ENCODE measurements at places on chromosomes 3 and 15. TPM values are rescaled to one million over a fixed set of nuclear protein-coding genes. Genes with fewer than 3 reads are reported as not detected.
A peak's percentile ranks its signal among the peaks of the same experiment; 100 is the strongest.

DNA sequence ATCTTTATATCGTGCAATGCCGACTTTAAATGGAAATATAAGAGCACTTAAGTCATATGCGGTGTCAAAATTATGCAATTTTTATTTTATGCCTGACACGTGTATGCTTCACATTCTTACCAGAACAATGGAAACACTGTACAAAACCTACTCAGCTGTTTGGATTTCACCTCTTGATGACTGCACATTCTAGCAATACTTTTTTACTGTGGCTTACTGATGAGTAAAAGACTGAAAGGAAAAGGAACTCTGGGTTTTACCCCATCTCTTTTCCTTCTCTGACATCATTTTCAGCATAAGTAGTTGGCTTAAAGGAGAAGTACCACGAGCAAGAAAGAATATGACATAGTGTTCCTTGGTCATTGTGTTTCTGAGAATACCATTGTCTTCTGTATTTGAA, 142.8 kb downstream of the POLR2M start:
- no peak for DNase-seq

GRCh38 chr15:63277038-63277892, at the start of gene APH1B:
TSS of gene APH1B (plus strand) at chr15:63277605. CDS start at chr15:63277624, 19 bp downstream.
- peak; percentile 89 for DNase-seq

DNA sequence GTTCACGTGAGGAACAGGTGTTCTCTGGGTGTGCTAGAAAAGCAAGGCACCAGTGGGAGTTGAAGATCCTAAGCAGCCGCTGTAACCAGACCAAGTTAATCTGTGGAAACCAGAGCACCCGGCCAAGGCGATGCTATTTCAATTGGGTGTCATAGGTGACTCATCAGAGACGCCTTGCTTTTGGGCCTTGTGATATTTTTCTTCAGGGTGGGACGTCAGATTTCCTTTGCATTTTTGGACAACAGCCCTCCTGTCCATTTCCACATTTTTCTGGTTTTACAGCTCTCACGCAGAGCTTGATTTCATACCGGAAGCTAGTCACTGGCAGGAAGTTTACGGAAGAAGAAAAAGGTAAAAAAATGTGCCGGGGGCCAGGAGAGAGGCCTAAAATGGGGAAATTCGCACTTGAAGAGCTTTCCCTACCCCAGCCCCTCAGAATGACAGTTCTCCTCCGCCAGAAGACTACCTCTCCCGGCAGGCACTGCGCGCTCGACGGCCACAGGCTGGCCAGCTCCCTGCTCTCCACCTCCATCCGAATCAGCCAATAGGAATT, 471 bp upstream of the KBTBD8 start:
- DNase-seq, result no peak

BTLA gene
- total RNA-seq, result not detected

KLHL40 gene
- 0.22 TPM for total RNA-seq

LRRC49 gene
- 86.6 TPM for total RNA-seq

DNA sequence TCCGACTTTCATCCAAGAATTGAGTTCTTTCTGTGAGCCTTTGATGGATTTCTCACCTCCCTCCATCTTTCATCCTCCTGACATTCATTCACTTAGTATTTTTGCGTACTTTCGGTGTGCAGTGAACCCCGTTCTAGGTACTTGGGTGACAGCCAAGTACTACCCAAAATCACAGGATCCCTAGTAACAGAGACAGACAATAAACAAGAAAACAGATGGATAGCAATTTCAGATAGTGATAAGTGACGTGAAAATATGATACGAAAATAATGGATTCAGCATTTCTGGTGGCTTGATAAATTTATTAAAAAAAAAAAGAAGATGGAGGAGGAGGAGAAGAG, 264 bp upstream of the CMTM6 start:
- DNase-seq, result no peak

DNA sequence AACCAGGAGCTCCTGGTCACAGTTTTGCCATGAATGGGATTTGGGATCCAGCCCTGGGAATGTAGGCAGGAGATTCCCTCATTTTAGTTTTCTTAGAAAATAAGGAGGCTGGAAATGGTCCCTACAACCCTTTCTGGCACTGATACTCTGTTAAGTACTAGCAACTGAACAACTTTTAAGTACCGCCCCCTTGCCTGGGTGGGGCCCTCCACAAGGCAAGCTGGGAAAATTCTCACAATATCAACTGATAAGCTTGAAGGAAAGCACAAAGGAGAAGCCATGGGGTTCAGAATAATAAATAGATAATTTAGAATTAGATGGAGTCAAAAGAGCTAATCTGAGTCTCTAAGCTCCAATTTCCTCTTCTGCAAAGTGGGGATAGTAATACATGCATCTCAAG, 4.2 kb upstream of the DGKG start:
- DNase-seq, result peak; percentile 18

FAM174B gene
- 17.1 TPM for total RNA-seq

DNA sequence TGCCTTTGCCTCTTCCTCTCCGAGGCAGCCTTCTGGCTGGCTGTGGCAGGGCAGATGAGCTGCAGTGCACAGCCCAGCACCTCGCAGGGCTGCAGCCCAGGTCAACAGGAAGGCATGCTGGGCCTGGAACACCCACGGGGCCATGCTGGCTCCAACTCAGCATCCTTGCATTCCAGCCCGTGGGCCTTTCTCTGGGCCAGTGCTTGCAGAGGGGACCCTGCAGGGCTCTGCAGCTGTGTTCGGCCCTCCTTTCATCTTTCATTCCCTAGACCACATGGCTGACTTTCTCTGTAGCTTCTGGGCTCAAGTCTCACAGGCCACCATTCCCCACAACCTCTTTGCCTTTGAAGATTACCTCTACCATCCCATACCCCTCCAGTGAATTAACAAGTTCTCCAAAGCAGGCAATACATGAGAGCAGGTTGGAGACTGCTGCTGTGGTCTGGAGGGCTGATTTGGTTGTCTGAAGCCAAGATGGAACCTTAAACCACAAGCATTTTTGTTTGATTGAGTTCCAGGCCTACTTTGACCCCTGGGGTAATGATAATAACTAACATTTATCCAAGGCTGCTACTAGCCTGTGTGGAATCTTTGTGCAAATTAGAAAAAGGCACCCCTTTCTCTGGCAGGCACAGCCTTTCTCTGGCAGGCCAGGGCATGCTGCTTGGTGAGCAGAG, 5.9 kb downstream of the FAM131A start:
- DNase-seq, result no peak

- no peak for DNase-seq
Observed at GRCh38 chr3:67620869-67621268, 33.5 kb downstream of the SUCLG2 start.

SEMA5B gene
- 5.3 TPM for total RNA-seq

SLC51A gene
- total RNA-seq, result not detected

- DNase-seq, result no peak
Observed at GRCh38 chr3:148962513-148962912, 28.8 kb upstream of the GYG1 start.

DNA sequence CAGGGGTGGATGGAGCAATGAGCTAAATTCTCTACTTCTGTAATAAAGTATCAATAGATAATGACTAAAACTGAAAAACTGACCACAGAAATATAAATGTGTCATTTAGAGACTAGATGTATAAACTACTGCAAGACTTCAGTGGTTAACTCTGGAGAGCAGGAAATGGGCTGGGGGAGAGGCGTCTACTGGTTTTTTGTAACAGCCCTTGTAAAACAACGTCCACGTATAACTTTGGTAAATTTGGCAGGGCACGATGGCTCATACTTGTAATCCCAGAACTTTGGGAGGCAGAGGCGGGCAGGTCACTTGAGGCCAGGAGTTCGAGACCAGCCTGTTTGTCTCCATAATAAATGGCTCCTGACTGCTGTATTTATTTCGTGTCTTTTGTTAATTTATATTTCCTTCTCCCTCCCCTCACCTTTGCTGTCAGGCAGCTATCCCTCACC, 12.5 kb downstream of the RAB27A start:
- DNase-seq, result no peak

GRCh38 chr3:185406121-185406620, 43.2 kb downstream of the MAP3K13 start:
- DNase-seq, result no peak

PPARG gene
- total RNA-seq, result 15.6 TPM

SRGAP3 gene
- total RNA-seq, result 10.3 TPM

GRCh38 chr3:170982733-170983132, 43.8 kb downstream of the SLC2A2 start:
- DNase-seq, result no peak

PLA2G4B gene
- total RNA-seq, result 3.8 TPM

DNA sequence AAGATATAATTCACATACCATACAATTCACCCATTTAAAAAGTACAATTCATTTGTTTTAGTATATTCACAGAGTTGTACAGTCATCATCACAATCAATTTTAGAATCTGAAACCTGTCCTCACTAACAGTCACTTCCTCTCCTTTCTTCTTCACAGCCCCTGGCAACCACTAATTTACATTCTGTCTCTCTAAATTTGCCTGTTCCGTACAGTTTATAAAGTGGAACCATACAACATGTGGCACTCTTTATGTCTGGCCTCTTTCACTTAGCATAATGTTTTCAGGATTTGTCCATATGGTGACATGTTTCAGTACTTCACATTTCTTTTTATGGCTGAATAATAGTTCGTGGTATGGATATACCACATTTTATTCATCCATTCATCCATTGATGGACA, 22.7 kb downstream of the ERICH6 start:
- DNase-seq, result no peak

GRCh38 chr15:61518191-61518950, 289.3 kb upstream of the RORA start:
- DNase-seq, result no peak

ASB14 gene
- total RNA-seq, result 23.3 TPM

- DNase-seq, result no peak
Observed at GRCh38 chr15:99361545-99362185, 110.4 kb downstream of the LRRC28 start.

- DNase-seq, result no peak
Observed at GRCh38 chr3:176208283-176208682, 989.0 kb downstream of the TBL1XR1 start.

DNA sequence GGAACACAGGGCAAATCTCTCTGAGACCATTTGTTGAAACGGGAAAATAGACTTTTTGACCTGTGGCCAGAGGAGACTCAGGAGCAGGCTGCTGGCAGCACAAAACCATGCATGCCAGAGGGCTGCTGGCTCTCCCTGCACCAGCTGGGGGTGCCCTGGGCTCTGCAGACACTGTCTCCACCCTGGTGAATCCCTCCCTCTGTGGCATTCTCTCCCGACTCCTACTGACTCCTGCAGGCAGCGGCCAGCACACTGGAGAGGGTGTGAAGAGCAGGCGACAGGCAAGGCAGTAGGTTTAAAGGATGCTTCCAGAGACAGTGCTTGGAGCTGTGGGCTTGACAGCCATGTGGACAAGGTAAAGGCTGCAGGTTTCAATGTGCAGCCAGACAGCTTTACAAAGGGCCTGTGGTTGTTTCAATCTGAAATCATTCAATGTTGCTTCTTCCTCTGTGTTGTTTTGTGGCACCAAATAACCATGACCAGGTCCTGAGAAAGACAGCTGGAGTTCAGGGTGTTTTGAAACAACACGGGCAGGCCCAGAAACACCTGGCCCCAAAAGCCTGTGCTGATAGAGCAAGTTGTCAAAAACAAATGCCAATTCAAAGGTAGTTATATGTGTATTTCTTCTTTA, 431.0 kb upstream of the ATP10A start:
- DNase-seq, result peak; percentile 44

GRCh38 chr3:189516039-189516438, 115.2 kb upstream of the TP63 start:
- no peak for DNase-seq

KATNBL1 gene
- 14.9 TPM for total RNA-seq

HCN4 gene
- 21.9 TPM for total RNA-seq

DNA sequence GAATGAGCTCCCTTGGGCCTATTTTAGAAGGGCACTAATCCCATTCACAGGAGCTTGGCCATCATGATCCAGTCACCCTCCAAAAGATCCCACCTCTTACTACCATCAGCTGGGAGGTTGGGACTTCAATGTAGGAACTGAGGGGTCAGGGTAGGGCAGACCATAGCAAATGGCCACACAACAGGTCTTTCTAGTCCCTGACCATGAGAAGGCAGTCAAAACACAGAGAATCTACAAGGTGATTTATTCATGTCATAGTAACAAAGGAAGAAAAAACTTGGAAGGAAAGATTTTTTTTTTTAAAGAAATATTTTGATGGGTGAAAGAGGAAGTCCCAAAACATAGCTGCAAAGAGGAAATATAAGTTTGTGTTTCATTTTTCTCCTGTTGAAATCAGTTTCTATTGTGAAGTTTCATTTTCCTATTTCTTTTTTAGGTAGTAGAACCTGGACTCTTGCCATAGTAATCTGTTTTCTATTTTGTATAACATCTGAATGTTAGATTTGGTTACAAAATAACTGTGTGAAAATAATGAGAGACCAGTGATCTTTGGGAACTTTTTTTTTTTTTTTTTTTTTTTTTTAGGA, 23.5 kb upstream of the TNFSF10 start:
- DNase-seq, result no peak

DNA sequence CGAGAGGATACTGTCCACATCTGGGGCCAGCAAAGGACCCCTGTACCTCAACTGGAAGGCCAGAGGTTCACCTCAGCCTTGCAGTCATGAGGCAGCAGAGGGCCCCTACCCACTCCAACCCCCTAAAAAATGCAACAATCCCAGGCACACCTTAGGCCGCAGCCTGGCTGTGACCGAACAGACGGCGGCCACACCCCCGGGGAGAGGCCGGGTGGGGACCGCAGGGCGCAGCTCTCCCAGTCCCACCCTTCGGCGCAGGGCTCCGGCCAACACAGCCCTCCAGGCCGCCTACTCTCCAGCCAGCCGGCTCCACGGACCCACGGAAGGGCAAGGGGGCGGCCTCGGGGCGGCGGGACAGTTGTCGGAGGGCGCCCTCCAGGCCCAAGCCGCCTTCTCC, 457 bp upstream of the DNAJA4 start:
- no peak for DNase-seq

DNA sequence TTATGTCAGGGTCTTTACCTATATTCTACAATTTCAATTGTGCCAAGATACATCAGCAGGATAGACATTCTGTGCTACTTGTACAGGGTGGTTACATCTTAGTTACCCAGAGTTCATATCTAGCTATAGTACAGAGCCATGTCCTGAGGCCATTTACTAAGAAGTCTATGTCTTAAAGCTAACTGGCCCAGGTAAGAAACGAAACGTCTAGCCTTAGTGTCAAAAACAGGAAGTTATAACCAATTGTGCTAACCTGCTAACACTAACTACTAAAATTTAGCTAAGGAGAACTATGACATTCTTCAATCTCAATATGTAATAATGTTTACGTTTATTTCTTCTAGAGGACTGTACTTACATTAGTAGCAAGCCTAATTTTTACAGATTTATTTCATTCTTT, 717.2 kb upstream of the UBE2E2 start:
- no peak for DNase-seq

NCKIPSD gene
- total RNA-seq, result 17.0 TPM

- no peak for DNase-seq
Observed at GRCh38 chr3:16740515-16740914, 135.3 kb upstream of the DAZL start.

DNA sequence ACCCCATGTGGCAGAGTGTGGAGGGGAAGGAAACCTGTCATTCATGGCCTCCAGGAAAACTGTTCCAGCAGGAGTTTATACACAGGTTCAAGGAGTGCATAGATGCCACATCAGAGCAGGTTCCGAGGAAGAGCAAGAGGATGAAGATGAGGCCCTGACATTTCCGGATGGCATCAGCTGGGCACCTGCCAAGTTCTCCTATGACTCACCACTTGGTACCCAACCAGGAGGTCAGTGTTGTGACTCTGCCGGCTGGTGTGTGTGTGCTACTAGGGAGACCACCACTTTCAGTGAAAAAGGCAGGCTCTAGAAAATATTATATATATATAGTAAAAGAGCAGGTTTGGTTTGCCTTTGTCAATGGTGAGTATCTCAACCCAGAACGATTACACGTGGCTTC, 69.3 kb downstream of the NTRK3 start:
- no peak for DNase-seq

UTS2B gene
- total RNA-seq, result 0.47 TPM

ANKUB1 gene
- total RNA-seq, result not detected

KBTBD13 gene
- 5.2 TPM for total RNA-seq

Measured in left ventricle myocardium inferior (tissue), 1 donor.